ENCODE measurements at places on chromosomes 16 and 17. TPM values are rescaled to one million over a fixed set of nuclear protein-coding genes. Genes with fewer than 3 reads are reported as not detected.

NEURL4 gene
- total RNA-seq = 21.1 TPM

CACNA1H gene
- total RNA-seq = 0.65 TPM

GRCh38 chr17:35286120-35286781 lies 43.4 kb downstream of the SLFN5 start:
- DNase-seq = no peak

DNA sequence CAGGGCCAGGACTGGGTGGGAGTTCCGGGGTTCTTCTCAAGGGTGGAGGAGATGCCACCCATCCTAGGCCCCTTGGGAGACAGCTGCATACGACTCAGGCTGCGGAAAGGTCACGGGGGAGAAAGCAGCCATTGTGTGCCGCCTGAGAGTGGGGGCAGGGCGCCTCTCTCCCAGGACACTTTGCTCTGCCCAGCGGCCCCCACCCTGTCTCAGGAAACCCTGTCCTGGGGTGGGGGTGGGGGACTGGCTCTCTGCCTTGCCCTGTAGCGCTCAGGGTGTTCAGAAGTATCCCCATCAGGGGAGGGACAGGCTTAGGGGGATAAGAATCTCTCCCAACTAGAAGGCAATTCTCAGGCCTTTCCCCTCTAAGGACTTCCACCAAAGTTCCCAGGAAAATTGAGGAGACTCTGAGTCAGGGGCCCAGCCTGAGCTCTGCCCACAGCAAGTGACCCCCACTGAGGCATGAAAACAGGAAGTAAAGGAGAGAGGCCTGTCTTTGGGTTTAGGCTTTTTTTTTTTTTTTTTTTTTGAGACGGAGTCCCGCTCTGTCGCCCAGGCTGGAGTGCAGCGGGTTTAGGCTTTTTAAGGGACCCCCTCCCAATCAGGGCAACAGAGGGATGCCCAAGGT lies 4.9 kb downstream of the GIT1 start:
- DNase-seq = no peak

- DNase-seq = no peak
Measured at GRCh38 chr17:17088541-17089525, 46.6 kb downstream of the MPRIP start.

DNA sequence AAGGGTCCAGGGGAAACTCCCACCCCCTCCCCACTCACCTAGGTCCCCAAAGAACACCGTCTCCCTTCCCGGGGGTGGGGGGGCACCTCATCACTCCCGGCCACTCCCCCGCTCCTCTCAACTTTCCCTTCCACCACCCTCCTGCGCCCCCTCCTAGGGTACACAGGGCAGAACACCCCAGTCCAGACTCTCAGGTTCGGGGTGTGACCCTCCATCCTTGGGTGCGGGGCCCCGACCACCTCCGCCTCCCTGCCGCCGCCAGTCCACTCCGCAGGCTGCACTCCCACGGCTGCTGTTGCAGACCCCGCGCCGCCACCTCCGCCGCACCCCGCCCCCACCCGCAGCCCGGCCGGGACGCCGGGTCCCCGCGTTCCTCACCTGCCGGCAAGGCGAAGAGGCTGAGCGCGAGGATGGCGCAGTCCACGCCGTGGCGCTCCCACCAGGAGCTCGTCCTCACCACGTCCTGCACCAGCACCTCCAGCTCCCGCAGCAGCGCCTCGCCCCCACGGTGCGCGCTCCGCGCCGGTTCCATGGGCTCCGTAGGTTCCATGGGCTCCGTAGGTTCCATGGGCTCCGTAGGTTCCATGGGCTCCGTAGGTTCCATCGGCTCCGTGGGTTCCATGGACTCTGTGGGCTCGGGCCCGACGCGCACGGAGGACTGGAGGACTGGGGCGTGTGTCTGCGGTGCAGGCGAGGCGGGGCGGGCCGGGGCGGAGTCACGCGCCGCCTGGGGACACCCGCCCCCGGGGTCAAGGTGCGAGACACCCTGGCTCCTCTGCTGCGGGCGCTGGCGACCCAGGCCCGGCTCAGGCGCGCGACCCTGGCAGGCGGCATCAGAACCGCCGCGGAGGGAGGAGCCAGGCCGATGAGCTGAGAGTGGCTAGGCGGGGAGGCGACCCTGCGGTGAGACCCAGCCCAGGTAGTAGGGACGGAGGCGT lies at the start of gene FADS6:
TSS of gene FADS6 (minus strand) at position 660 of the 938 bp plus-strand sequence. CDS start at position 622, 38 bp downstream.
- DNase-seq = no peak

GRCh38 chr17:28161311-28161710 lies 118.8 kb downstream of the NLK start:
- DNase-seq = no peak
